ENCODE measurements at places on chromosomes 6 and 20.

DNA sequence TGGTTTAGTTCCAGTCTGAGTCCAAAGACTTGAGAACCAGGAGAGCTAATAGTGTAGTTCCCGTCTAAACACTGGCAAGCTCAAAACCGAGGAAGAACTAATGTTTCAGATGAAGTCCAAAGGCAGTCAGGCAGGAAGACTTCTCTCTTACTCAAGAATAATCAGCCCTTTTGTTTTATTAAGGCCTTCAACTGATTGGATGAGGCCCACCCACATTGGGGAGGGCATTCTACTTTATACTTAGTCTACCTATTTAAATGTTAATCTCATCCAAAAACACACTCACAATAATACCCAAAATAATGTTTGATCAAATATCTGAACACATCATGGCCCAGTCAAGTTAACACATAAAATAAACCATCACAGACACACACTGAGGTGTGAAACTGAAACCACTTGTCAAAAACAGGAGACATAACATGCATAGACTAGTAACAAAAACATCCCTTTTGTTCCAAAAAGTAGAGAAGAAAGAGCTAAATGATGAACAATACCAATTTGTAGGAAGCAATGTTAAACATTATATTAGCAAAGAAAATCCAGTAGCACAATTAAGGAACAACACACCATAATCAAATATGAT lies 50.2 kb upstream of the SENP6 start:
- no peak for DNase-seq

DNA sequence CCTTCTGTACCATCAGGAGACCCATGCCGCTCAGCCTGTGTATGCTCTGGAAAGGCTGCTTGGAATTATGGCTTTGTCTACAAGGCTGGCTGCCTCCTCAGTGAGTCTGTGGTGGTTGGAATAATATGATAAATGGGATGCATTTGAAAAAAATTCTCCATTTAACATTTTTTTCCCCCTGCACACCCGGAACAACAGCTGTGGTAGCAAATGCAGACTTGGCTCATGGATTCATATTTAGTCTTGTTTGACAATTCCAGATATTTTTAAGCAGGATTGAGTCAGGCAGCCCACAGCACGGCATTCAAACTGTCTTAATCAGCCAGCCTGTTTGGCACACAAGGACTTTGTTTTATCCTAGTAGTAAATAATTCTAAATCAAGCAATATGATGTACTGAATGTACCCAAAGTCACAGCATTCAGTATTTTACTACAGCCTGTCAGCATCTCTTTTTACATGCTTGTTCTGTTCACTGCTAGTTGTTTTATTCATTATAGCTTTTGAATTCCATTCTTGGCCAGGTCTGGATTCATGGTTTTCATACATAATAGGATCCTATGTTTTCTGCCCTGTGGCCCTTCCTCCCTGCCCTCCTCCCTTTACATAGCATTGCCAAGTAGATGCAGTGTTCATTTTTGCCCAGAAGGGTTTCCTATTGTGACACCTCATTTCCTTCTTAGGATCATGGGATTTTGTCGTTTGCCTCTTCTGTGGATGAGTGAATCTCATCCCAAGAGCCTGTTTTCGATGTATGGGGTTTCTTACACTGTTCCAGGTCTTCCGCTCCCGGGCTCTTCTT lies 68.1 kb downstream of the LRRC1 start:
- no peak for DNase-seq

GRCh38 chr20:10508060-10508459 lies 73.0 kb downstream of the SLX4IP start:
- DNase-seq, result no peak

DNA sequence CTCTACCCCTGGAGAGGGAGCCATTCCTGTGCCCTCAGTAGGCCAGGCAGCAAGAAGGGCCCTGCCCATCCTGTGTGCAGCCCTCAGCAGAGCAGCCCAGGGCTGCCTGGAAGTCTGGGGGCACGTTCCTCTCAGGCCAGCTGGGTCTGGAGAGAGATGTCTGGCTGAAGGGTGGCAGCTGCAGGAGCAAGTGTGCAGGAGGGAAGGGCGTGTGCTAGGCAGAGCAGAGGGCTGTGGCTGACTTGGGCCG lies 62.7 kb downstream of the NOL4L start:
- no peak for DNase-seq

DNA sequence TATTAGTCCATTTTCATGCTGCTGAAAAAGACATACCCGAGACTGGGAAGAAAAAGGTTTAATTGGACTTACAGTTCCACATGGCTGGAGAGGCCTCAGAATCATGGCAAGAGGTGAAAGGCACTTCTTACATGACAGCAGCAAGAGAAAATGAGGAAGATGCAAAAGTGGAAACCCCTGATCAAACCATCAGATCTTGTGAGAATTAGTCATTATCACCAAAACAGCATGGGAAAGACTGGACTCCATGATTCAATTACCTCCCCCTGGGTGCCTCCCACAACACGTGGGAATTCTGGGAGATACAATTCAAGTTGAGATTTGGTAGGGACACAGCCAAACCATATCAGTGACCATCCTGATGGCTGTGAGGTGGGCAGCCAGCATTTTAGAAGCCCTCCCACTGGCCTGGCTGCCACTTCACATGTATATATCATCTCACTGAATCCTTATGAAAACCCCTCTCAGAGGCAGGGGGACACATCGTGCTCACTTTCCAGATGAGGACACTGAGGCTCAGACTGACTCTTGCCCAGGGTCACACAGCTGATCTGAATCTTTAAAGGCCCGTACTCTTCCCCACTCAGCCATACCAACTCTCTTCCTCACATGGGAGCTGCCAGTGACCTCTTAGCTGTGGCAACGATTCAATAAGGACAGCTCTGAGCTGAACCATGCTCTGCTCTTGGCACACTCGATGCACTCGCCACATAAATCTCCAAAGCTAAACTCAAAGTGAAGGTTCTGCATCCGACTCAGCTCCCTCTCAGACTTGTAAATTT lies 25.7 kb downstream of the BMP7 start:
- DNase-seq, result no peak

DNA sequence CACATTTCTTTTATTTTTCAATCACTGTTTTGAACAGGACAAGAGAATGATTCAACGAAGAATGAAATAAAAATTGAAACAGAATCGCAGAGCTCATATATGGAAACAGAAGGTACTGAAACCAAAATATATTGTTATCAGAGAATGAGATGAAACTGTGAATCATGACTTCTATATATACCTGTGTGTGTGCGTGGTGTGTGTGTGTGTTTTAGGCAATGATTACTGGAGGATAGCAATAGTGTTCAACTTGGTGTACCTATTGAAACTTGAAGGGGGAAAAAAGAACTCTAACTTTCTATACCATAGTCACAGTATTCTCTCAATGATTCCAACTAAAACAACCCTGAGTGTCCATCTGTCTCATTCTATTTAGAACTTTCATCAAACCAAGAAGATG lies 586.6 kb downstream of the KIF16B start:
- DNase-seq, result no peak

DNA sequence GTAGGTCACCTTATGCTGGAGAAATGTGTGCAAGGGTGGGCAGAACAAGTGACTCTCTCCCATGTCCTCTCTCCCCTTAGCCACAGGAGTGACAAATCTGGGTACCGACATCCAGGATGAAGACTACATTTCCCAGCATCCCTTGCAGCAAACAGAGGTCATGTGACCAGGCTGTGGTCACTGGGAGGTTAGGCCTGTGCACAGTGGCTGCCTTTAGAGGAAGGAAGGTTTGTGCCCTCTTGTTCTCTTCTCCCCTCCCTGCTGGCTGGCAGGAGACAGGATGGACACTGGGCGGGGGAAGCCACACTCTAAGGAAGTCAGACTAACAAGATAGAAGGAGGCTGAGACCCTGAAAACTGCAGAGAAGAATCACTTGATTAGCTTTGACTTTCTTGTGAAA lies 360.2 kb downstream of the PREX1 start:
- DNase-seq, result no peak

DNA sequence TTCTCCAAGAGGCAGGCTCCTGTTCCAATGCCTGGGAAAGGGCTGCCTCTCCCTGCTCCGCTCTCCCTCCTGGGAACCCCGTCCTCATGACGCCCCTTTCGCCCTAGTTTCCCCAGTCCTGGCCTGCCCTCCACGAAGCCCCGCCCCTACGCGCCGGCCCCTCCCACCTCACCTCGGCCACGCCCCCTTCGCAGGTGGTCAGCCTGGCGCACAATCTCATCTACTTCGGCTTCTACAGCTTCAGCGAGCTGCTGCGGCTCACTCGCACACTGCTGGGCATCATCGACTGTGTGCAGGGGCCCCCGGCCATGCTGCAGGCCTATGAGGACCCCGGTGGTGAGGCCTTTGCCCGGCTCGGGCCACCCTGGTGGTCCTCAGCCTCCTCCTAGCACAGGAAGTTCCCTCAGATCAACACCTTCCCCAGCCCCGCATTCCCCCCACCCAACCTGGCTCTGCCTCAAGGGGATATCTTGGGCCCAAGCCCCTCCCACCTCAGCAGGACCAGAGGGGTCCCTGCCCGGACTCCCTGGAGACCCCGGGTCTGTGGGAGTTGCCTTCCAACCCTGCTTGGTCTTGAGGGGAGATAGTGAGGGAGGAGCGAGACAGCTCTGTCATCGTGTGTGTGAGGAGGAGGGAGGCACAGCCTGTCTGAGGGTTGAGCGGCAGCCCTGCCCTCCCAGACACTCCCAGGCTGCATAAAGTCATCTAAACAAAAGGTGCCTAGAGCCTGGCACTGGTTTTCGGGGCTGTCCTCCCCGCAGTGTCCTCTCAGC lies 40.3 kb downstream of the UQCC2 start:
- no peak for DNase-seq

DNA sequence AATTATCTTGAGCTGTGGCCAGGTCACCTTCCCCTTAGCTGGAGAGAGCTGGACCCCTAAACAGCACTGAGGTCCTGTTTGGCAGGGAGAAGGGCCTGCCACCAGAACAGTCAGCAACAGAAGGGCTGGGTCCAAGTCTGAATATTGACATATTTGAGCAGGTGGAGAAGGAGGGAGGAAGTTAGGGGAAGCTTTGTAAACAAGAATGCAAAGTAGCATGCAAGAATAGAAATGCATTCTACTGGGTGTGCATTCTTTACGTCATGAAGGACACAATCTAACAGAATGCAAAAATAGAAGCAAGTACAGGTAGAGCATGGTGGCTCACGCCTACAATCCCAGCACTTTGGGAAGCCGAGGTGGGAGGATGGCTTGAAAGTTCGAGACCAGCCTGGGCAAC lies 100.5 kb downstream of the QRSL1 start:
- DNase-seq, result no peak

GRCh38 chr6:23656255-23657194 lies 469.5 kb upstream of the NRSN1 start:
- no peak for DNase-seq

DNA sequence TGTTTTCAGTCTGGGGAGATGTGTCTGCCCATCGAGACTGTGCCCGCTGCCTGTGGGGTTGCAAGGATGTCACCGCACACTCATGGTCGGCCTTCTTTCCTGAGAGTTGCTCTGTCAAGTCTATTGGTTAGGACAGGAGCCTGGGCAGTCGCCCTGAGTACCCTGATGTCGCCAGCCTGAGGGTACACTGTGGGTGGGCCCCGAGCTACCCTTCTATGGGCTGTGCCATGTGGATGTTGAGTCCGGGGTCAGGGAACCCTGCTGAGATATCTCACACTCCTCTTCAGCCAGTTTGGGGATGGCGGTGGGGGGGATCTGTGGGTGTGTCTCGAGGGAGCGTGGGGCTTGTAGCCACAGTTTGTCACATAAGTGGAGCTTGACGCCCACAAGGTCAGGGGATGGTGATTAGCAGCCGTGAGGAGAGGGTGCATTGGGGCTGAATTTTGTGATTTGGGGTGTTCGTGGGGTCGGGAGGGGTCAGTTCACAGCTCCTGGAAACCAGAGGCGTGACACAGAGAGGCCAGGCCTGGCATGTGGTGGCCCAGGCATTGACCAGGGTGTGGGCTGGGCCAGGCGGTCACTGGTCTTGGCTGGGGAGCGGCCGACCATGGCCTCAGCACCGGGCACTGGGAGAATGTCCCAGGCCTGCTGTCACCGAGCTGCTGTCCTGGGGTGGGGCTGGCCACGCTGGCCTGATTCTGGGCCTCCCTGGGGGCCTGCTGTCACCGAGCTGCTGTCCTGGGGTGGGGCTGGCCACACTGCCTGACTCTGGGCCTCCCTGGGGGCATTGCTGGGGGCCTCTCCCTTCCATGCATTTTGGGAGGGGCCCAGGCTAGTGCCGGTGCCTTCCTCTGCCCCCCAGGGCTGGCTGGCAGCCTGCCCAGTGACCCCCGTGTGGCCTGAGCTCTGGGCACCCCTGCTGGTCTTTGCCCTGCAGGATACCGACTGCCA lies 1.6 kb upstream of the NPBWR2 start:
- peak; percentile 29 for DNase-seq

DNA sequence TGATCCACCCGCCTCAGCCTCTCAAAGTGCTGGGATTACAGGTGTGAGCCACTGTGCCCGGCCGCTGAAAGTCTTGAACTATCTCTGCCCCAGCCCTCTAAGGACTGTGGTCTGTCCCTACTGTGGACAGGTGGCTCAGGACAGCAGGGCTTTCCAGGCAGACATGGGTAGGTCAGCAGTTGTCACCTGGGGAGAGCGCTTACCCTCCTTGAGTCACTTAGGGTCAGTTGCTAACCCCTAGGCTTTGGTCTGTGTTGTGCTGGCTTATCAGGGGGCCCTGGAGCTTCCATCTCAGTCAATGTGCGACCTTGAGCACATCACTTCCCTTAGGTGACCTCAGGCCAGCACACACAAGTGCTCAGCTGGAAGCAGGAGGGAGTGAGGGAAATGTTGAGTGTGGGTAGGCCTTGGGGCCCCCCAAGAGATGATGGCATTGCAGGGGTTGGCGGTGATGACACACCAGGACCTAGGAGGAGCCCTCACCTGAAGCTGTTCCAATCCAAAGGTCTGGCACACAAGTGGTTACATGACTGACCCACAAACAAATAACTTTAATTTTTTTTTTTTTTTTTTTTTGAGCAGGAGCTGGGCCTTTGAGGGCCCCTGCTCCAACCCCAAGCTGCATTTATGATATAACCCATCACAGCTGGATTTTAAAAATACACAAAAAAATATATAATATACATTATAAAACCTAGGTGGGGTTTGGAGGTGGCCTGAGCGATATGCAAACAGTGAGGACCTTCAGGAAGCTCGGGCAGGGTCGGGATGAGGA lies 5.1 kb downstream of the RPL10A start:
- DNase-seq, result no peak

- no peak for DNase-seq
Measured at GRCh38 chr20:53321596-53321995, 272.0 kb downstream of the ZNF217 start.

GRCh38 chr6:89320012-89320559 lies 5.0 kb upstream of the GABRR2 start:
- no peak for DNase-seq

- no peak for DNase-seq
Measured at GRCh38 chr20:21562656-21563055, 48.8 kb upstream of the NKX2-2 start.

- no peak for DNase-seq
Measured at GRCh38 chr6:39170389-39170788, 55.4 kb upstream of the SAYSD1 start.

- peak; percentile 6 for DNase-seq
Measured at GRCh38 chr20:25494506-25495188, 87.2 kb downstream of the GINS1 start.

GRCh38 chr6:12096342-12096741 lies 84.2 kb downstream of the HIVEP1 start:
- no peak for DNase-seq

GRCh38 chr6:150599199-150600009 lies at the start of gene PLEKHG1:
Gene PLEKHG1 (plus strand): TSS chr6:150599885. CDS start chr6:150733682, 133,797 bp downstream.
- DNase-seq, result peak; percentile 78

Measured in mesothelial cell of epicardium (in vitro differentiated cells).